Stimulated activated naive CD8-positive, alpha-beta T cell treated with anti-CD3 and anti-CD28 coated beads, Interleukin-15, Interleukin-2, amounts not matched to agents 100 U/mL and 50 U/mL, for 24 hours (primary cell): ENCODE measurements at places on chromosomes 7 and 10.

GRCh38 chr10:29479981-29480954, 154.5 kb downstream of the SVIL start:
- DNase-seq, result no peak

- DNase-seq, result no peak
These were observed 22.6 kb upstream of the CNPY1 start for GRCh38 chr7:155568842-155569494.

- DNase-seq, result no peak
These were observed 16.8 kb upstream of the VPS26A start for GRCh38 chr10:69107176-69107490.

- DNase-seq, result no peak
These were observed 95.5 kb downstream of the INPP5A start for GRCh38 chr10:132632851-132633684.

DNA sequence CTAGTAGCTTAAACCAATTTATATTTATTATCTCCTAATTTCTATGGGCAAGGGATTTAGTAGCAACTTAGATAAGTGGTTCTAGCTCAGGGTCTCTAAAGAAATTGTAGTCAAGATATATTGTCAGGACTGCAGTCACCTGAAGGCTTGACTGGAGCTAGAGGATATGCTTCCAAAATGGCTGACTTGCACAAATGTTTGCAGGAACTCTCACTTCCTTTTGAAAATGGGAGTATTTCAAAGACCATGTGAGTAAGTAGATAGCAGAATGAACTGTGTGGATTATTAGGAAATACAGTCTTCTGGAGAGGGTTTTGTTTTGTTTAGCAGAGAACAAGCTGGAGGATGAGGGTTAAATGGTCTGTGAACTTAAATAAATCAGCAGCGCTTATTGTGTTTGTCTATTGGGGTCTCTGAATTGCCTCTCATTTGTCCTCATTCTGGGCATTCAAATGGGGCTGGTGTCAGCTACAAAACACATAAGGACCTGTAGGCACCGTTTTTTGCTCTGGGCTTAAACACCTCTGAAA, 524.6 kb downstream of the LRMDA start:
- no peak for DNase-seq

DNA sequence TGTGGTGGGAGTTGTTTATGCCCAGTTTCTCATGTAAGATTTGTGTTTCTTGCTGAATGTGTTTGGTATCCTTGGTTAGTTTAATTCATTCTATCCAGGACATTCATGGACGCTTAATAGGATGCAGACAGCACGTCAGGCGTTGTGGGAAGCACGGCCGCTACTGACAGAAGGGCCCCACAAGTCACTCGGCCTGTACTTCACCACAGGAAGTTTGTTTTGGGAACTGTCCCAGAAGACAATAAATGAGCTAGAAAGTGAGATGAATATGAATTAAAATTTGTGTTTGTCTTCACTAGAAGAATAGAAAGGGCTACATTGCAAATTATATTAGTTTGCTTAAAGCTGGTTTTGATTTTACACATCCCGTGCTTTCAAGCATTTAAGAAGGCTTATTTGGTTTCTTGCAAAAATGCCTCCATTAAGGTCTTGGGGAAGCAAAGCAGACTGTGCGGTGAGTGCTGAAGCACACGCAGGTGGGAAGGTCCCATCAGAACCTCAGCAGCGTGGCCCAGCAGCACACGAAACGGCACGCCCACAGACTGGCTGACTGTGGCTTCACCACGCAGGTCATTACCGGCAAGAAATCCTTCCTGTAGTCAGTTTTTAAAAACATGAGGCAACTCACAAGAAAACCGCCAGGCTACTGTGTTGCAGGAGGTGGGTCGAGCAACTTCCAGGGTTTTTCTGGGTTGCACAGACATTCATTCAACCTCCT, 74.1 kb downstream of the VIPR2 start:
- DNase-seq, result no peak

- DNase-seq, result no peak
These were observed 604.9 kb upstream of the NRP1 start for GRCh38 chr10:33939410-33939809.

DNA sequence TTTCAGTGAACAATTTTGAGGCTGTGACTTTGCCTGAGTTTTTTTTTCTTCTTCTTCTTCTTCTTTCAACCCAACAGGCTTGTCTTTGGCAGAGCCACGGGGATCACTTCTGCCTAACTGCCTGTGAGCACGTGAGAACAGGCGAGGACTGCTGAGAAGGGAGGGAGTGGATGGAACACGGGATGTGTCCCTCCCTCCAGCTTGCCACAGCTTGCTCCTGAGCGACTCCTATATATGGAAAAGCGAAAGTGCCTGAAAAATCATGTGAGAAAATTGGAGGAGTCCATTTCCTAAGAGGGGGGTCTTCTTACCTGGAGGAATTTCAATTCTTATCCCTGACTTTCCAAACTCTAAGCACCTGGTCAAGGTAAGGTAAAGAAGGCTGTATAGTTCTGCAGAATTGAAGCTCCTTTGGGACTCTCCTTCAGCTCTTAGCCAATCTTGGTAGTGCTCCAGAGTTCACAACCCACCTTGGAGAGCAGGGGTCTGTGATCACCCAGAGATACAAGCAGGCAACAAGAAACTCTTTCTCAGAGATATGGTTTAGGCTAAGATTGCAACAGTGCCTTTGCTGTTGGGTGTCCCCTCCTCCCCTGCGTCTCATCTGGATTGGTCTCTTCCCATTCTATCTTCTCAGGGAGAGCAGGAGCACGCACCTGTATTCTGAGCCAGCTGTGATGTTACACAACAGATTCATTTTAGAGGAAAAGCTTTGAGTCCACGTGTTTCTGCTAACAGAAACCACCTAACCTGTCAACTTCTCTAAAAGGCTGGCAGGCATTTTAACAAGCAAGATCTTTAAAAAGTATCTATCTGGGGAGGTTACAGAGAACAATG, at the start of gene MAT1A:
MAT1A (minus strand) TSS at position 208 of the 837 bp plus-strand sequence. CDS start 235 bp downstream, outside the sequence.
- no peak for DNase-seq

GRCh38 chr7:24967696-24968095, 12.3 kb downstream of the OSBPL3 start:
- no peak for DNase-seq

DNA sequence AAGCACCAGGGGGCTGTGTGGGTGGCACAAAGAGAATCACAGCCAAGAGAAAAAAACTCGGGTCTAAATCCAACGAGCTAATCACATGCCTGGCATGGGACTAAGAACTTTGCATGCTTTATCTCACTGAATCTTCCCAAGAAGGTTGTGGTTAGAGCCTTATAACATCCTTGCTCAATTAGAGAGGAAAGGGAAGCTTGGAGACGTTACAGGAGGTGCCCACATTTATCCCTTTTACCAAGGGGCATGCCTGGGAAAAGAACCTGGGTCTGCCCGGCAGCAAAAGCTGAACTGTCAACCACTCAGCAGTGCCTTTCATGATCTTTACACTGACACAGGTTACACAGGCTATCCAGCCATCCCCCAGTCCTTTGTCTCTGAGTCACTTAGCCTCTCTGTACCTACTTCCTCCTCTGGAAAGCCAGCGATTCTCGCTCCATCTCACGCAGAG, 190.1 kb downstream of the PRPF18 start:
- no peak for DNase-seq
